Hippocampal formation (tissue), 2 donors: ENCODE measurements at places on chromosomes 1 and 21.

DNA sequence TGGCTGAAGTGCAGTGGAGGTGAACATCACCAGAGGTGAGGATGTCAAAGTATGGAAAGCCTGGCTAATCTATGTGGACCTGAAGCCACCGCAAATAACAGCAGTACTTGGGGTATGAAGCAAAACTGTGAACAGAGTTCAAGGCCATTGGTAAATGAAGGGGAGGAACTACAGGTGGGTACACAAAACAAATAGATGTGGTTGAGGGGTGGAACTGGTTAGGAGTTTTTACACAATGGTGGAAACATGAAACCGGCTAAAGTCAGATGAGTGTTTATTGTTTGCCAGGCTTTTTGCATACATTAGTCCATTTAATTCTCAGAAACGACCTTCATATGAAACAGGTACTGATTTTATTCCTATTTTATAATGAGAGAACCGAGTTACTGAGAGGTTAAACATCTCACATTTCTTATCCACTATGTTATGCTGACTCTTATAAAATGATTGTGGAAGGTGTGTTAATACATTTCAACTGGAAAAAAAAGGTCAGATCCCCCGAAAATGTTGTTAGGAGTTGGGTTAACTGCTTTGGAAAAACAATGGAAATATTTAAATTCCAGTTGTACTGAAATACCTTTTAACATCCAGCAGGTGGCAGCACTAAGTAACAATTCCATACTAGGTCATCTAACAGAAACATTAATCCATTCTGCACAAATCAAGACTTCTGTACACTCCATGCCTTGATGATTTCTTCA is 44.3 kb upstream of the GTF2B start:
- no peak for DNase-seq

GRCh38 chr1:167251472-167251871 is 30.8 kb downstream of the POU2F1 start:
- no peak for DNase-seq

GRCh38 chr21:34728479-34728878 is 59.7 kb downstream of the CLIC6 start:
- DNase-seq: no peak

GRCh38 chr1:234608911-234609690 is 877 bp downstream of the IRF2BP2 start:
- DNase-seq: no peak

DNA sequence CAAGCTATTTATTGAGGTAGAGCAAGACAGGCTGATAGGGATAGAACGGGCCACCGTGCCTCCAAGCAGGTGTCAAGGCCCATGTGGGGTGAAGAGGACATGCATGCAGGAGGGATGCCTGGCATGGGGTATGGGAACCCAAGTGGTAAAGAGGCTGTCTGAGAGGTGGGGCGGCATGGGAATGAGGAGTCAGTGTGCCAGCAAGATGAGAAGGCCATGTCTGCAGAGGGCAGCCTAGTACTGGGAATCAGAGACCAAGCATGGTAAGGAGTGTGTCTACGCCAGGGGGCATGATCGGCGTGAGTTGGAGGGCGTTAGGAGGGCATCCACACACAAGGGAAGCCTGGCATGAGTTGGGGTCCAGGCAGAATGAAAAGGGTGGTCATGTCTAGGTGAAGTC is 303.7 kb upstream of the PLD5 start:
- peak; percentile 64 for DNase-seq

- no peak for DNase-seq
These were observed 22.3 kb downstream of the APP start for GRCh38 chr21:26148071-26148839.

DNA sequence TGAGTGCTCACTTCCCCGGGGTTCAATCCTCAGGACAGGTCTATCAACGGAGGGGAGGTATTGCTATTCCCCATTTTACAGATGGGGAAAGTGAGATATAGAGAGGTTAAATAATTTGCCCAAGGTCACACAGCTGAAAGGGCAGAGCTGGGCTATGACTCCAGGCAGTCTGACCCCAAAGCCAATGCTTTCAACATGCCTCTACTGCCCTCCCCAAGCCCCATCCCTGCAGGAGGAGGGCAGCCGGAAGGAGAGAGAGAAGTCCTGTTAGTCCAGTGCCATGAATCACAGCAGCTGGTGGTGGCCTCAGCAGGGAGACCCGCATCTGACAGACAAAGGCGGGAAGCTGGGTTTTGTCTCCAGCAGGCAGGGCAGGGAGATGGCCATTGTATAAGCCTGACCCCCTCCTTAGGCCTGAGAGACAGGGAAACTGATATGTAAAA is 20.0 kb upstream of the CLIC4 start:
- no peak for DNase-seq

- no peak for DNase-seq
These were observed 717 bp downstream of the CRYZL1 start for GRCh38 chr21:33640697-33641351.

DNA sequence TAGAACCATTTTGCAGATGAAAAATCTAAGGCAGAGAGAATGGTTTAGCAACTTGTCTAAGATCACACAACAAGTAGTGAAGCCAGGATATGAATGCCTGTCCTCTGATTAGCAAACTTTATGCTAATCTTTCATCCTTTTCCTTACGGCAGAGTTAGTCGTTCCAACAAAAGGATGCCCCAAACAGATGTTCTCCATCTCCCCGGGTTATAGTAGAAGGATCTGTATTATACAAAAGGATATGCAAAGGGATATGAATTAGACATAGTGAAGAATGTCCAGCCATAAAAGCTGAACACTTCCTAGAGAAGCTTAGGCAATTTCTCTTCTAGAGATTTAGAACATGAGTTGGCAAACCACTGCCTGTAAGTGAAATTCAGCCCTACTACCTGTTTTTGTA is 291.6 kb upstream of the DUSP10 start:
- no peak for DNase-seq

GRCh38 chr1:220483700-220484099 is 44.2 kb upstream of the MARK1 start:
- no peak for DNase-seq

GRCh38 chr1:154808261-154808908 is 61.7 kb downstream of the KCNN3 start:
- DNase-seq: no peak

GRCh38 chr1:228984107-228984506 is 248.8 kb downstream of the RHOU start:
- no peak for DNase-seq

DNA sequence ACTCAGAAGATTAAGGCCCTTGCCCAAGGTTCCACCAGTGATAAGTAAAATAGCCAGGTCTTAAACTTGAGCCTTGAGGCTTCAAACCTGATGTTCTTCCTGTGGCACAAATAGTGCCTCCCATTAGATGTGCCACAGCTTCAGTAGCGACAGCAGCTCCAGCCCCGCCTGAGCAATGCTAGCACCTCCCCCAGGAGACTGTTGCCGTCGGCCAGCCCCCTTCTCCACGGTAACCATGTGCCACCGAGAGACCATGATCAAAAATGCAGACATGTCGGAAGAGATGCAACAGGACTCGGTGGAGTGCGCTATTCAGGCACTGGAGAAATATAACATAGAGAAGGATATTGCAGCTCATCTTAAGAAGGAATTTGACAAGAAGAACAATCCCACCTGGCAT is 32.2 kb downstream of the KLHDC7A start:
- no peak for DNase-seq

- no peak for DNase-seq
These were observed 9.1 kb downstream of the TTC39A start for GRCh38 chr1:51320967-51321923.

DNA sequence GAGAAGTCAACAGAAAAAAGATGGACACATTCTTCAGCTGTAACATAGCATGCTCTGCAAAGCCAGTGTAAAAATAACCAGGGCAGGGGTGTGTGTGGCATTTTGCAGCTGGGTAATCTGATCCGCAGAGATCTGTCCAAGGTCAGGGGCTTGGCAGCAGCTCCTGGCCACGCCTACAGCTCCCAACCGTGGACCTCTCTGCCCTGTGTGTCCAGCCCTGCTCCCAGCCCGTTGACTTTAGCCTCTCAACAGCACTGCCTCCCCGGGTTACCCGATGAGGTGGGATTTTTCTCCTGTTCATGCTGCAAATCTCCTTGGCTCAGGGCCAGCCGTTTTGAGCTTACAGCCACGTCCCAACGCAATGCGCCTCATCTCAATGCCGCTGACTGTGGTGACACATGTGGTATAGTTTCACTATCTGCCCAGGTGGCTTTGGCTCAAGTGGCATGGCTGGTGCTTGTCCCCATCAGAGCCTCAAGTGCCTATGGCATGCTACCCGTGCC is 68.1 kb downstream of the VWA5B1 start:
- DNase-seq: no peak

DNA sequence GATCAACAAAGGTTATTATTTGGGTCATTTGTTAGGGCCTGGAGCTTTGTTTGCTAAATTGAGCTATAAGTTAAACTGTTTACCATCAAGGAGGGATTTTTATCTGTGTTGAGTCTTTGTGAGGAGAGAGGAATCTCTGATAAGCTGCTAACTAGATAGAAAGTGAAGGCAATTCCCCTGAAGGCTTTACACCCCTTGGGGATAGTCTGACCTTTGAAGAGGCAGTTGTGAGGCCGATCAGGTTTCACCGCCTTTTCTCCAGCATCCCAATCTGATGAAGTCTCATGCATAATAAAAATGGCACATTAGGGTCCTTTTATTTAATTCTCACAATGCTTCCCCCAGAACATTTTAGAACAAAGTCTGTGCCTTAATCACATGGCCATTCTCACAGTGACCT is 21.8 kb downstream of the C1orf21 start:
- no peak for DNase-seq

- no peak for DNase-seq
These were observed 258.7 kb downstream of the RRAGC start for GRCh38 chr1:38600905-38601304.

GRCh38 chr1:245054105-245054504 is 100.7 kb upstream of the KIF26B start:
- no peak for DNase-seq

DNA sequence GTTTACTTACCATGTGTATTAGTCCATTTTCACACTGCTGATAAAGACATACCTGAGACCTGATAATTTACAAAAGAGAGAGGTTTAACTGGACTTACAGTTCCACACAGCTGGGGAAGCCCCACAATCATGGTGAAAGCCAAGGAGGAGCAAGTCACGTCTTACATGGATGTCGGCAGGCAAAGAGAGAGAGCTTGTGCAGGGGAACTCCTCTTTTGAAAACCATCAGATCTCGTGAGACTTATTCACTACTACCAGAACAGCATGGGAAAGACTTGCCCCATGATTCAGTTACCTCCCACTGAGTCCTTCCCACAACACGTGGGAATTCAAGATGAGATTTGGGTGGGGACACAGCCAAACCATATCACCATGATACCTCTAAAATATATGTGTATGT is 39.3 kb upstream of the ERRFI1 start:
- no peak for DNase-seq

DNA sequence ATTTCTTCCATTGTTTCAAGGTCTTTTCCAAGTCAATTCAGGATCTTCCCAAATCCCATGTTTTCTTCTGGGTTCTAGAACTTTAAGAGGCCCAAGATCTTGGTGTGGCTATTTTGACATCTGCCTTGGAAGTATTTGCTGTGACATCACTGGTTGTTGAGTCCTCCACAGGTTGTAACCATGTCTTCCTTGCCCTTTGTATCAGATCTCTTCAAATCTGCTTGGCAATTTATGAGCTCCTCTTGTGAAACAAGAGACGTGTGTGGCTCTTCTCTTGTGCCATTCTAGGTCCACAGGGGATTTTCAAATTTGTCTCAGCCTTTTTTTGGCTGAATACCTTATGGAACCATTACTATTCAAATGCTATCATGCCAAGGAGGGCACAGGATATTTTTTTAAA is 60.3 kb upstream of the KCNK2 start:
- no peak for DNase-seq

- no peak for DNase-seq
These were observed 8.8 kb upstream of the BTG2 start for GRCh38 chr1:203296460-203297073.

GRCh38 chr1:152111515-152111968 is 3.7 kb downstream of the TCHH start:
- no peak for DNase-seq

DNA sequence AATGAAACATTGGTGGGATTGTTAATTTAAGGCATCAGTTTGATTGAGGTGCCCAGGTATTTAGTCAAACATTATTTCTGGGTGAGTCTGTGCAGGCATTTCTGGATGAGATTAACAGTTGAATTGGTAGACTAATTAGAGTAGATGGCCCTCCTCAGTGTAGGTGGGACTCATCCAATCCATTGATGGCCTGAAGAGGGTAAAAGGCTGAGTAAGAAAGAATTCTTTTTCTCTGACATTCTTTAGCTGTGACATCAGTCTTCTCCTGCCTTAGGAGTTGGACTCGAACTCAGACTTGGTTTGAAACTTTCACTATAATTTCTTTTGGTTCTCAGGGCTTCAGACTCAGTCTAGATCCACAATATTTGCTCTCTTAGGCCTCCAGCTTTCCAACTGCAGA is 59.6 kb upstream of the ADAMTS5 start:
- no peak for DNase-seq

DNA sequence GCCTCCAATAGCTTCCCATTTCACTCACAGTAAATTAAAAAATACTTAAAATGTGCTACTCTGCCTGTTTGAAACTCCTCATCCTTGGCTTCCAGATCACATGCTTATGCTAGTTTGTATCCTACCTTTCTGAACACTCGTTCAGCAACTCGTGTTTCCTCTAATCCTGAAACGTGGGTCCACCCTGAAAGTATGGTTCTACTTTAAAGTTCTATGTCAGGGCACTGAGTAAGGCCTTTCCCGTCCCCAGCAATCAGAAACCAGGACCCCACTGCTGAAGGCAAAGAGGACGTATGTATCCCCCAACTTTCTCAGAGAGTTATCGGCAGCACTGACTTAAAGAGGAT is 419 bp upstream of the TSEN15 start:
- DNase-seq: no peak

- DNase-seq: no peak
These were observed 6.5 kb downstream of the FMO5 start for GRCh38 chr1:147218606-147219005.

GRCh38 chr21:41927727-41928409 is 25.9 kb downstream of the C2CD2 start:
- no peak for DNase-seq

DNA sequence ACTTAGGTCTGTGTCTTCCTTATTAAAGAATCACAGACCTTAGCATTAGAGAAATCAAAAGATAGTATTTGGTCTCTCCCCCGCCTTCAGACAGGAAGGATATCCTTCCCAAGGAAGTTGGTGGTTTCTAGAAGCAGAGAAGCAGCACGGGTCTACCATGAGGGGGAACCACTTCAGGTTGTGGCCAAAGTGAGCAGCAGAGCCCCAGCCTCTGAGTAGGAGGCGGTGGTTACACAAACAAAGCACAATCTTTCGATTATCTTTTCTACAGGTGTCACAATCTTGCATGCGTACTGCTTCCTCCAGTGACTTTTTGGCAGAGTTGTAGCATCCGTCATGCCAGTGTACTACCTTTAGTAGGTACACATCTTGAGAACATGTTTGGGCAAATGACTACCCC is 8.8 kb downstream of the PGLYRP4 start:
- no peak for DNase-seq

DNA sequence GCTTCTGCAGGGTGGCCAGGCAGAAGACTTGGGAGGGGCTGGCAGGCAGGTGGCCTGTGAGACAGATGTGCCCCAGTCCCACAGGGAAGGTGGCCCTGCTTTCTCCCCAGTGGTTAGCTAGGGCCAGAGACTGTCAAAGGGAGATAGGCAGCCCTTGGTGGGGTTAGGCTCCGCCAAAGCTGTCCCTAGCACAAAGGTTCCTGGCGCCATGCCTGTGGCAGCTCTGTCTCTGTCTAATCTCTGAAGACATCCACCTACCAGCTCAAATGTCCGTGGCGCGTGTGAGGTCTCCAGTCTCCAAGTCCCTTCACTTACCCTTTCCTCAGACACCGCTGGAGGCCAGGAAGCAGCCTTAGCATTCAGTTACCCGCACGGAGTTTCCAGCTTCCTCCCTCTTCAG is 17.7 kb downstream of the TCP10L start:
- DNase-seq: no peak

GRCh38 chr1:67897270-67897949 is 64.1 kb upstream of the GNG12 start:
- DNase-seq: no peak
